ENCODE measurements at places on chromosomes 5 and 9.

- DNase-seq = no peak
Measured at GRCh38 chr5:88644676-88645075, 238.3 kb downstream of the MEF2C start.

DNA sequence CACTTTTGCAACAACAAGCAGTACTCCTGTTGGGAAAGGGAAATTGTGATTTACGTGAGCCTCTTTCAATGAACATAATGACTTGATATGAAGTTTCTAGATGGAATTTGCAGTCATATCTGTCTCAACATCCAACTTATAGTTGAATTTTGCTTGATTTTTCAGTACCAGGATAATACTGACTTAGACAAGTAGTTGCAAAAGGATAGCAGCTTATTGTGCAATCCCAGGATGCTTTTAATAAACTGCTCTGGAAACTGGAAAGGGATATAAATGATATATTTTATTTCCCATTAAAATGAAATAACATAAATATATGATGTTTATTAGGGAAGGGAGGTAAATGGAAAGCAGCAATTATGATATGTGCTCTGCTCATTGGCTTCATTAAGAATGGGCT, 174.4 kb upstream of the RGMB start:
- no peak for DNase-seq

- peak; percentile 79 for DNase-seq
Measured at GRCh38 chr5:77645158-77645994, 6.9 kb upstream of the OTP start.

- DNase-seq = no peak
Measured at GRCh38 chr9:121717141-121717991, 65.9 kb downstream of the DAB2IP start.

GRCh38 chr9:8364026-8364752, 564.6 kb upstream of the DMAC1 start:
- no peak for DNase-seq

- peak; percentile 89 for DNase-seq
Measured at GRCh38 chr9:79572608-79573411, 1.0 kb downstream of the TLE4 start.

DNA sequence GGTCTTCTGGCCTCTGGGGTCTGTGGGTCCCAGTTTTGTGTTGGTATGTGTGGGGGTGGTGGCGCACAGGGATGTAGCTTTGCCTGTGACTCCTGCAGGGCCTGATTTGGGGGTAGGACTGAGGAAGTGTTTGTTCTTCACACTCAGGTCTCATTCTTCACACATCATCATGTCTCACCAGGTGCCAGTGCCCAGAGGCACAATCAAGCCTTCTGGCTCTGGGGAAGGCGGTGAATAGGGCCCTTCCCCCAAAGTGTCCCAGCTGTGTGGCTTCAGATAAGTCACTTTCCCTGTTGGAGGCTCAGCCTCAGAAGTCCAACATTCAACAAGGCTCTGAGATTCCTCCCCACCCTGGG, 5.1 kb downstream of the DBN1 start:
- no peak for DNase-seq
